Mesothelial cell of epicardium (in vitro differentiated cells): ENCODE measurements at places on chromosomes 1 and 21.

DNA sequence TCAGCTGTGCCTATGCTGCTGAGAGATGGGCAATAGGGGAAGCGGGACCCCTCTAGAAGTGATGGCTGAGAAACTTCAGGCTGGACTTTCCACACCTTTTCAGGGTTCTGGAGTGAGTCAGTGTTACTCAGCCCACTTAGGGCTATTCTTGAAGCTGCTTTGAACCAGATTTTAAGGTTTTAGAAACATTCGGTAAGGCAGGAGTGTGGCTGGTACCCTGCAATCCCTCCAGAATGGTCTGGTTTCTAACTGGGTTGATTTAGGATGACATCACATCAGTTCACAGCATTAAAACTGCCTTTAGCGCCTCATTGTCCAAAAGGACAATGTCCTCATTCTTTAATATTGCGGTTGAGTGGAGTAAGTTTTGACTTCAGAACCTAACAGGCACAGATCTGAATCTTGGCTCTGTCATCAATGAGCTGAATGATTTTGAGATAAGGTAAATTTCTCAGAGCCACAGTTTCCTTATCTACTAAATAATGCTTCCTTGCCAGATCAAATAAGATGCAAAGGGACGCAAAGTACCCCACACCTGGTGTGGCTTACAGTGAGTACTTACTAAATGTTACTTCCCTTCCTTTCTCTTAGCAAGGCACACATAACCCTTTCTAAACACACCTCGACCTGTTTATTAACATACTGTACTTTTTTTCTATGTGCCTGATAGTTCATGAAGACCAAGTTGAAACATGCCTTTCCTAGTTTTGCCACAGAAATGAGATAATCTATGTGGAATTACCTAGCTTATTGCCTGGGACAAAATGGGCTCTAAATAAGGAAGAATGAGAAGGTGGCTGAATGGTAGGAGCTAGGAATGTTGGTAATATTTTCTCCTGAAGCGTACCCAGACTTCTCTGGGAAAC is 209.8 kb downstream of the ROR1 start:
- DNase-seq = no peak

GRCh38 chr1:161962091-161962887 is 61.4 kb downstream of the OLFML2B start:
- DNase-seq = no peak

- DNase-seq = no peak
Observed at GRCh38 chr1:203636291-203636690, 9.7 kb downstream of the ATP2B4 start.

DNA sequence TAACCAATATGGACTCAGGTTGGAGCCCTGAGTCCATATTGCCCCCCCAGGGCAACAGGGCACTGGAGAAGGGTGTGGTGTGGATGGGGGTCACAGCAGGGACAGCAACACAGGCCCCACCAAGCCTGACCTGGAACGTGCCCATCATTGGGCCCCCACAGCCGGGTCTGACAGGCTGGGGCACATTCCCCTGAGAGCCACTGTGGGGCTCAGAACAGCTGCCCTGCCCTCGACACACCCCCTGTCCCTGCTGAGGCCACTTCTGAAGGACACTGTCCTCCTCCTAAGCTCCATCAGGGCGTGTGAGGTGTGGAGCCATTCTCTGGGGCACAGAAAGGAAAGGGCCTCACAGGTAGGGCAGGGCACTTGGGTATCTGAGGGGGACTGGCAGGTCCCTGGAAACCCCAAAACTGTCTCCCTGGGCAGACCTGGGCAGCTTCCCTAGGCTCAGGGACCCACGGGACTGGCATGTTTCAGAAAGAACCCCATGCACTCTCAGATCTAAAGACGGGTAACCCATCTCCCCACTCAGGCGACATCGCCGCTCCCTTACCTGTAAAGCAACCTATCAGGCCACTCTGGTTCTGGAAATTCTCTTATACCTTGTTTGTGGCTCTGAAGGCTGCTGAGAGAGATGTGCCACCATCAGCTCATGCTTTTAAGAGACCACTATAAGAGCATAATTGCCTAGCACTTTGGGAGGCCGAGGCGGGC is 95.5 kb downstream of the DMRTB1 start:
- DNase-seq = no peak

DNA sequence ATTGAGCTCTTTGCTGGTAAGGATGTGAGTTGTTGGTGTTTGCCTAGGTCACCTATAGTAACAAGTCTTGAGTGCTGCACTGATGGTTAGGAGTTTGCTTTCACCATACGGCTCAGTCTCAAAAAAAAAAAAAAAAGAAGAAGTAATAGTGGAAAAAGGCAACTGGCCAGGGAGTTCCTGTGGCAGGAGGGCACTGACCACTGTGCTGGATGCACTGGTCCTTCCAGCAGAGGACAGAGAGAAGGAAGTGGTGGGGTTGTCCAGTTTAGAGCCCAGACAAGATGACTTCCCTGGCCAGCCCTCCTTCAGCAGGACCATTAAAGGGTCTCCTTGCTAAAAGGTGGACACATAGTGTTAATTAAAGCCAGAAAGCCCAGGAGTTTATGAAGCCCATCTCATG is 11.9 kb upstream of the PTCH2 start:
- no peak for DNase-seq

GRCh38 chr1:96144636-96145035 is 576.9 kb upstream of the PTBP2 start:
- DNase-seq = no peak

DNA sequence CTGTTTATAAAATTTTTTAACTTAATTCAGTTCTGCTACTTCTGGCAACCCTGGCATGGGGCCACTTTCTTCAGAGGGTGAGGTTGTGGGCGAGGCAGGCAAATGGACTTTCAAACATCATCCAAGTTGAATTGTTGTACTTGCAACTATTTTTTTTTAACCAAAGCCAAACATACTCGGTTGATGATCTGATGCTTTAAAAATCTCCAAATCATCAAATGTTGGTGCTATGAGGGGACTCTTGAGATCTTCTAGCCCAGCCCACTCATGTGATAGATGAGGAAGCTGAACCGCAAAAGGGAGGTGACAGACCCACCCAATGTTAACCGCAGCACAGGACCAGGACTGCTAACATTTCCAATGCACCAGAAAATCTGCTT is 6.7 kb downstream of the SLC1A7 start:
- no peak for DNase-seq

DNA sequence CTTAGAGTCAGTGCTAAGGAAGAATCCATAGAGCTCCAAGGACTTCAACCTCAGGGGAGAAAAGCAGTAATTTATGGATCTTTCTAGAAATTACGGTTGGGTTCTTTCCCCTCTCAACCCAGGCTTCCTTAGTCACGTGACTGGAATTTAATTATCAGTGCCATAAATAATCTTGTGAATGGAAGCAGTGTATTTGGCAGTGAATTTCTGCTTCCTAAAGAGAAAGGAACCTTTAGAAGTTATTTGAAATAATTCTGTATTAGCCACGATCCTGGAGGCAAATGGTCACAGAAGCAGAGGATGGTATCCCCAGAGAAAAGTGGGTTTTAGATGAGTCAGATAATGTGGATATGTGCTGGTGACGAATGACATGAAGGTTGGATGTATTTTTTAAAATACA is 89.6 kb downstream of the NFIA start:
- DNase-seq = no peak
